NCI-H2029 treated with DMSO at 0.1 percent for 48 hours (cell line): ENCODE measurements at places on chromosomes 3 and 15.

GRCh38 chr3:123347691-123348264 lies 101.1 kb downstream of the ADCY5 start:
- no peak for DNase-seq

DNA sequence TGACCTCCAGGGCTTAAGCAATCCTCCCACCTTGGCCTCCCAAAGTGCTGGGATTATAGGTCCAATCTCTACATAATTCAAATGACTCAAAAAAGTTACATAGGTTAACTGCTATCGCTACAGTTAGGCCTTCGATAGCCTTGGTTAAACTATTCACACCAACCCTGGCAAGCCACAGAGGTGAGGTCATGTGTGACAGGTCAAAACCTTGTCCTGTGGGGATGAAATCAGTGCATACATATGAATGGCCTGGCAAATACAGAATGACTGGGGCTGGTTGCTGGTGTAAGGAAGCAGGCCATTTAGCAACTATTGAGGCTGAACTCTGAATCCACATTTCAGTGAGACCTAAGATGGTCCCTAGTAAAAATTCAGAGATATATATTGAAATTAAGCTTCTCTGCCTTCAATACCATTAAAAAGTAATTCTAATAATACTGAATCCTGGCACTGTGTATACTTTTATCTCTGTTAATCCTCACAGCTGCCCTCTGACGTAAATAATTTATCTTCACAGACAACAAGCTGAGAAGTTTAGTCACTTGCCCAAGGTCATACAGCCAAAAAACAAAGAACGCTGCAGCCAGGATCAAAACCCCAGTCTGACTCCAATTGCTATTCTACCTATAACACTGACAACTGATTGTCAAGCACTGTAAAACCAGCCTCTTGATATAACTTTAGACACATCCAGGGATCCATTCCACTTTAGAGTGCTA lies 35.3 kb downstream of the MKRN2 start:
- DNase-seq = no peak

GRCh38 chr15:50830477-50831354 lies 65.2 kb upstream of the SPPL2A start:
- no peak for DNase-seq

GRCh38 chr3:16337856-16338540 lies 73.0 kb downstream of the OXNAD1 start:
- DNase-seq = no peak

GRCh38 chr3:118180853-118181252 lies 853.8 kb downstream of the IGSF11 start:
- DNase-seq = no peak

- DNase-seq = no peak
These were observed 298.1 kb upstream of the THBS1 start for GRCh38 chr15:39282663-39283208.

DNA sequence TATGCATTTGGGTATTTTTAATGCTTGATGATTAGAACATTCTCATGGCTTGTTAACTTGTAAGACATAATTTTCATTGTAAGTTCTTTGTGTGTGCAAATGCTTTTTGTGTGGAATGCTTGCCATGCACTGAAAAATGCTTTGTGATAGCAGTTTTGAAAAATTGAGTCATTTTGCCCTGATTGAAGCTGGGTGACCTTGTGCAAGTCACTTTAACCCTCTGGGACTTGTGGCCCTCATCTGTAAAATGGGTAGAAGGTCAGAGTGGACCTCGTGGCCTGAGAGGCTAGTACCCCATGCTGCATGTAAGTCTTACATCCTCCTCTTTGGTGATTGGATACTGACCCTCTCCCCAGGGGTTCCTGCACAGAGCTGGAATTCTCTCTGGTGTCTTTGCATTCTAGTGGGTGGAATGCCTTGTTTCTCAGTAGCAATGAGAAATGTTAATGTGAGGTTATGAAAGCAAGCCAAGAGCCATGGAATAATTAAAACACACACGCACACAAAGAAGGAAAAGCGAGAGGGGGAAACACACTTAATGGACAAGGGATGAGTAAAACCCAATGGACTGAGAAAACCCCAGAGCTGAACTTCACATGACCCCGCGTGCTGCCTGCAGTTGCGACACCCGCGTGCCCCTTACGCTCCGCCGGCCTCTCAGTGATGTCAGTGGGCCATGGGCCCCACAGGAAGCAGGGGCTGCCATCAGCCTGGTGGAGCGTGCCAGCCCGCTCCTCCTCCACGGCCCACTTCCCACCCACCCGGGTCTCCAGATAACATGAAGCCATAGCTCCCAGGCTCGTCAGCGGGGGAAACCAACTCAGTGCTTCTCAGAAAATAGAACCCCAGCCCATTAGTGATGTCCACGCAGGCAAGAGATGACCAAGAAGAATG lies 44.0 kb downstream of the SMAD3 start:
- DNase-seq = no peak

- DNase-seq = no peak
These were observed 6.6 kb downstream of the CSPG4 start for GRCh38 chr15:75705854-75706681.

DNA sequence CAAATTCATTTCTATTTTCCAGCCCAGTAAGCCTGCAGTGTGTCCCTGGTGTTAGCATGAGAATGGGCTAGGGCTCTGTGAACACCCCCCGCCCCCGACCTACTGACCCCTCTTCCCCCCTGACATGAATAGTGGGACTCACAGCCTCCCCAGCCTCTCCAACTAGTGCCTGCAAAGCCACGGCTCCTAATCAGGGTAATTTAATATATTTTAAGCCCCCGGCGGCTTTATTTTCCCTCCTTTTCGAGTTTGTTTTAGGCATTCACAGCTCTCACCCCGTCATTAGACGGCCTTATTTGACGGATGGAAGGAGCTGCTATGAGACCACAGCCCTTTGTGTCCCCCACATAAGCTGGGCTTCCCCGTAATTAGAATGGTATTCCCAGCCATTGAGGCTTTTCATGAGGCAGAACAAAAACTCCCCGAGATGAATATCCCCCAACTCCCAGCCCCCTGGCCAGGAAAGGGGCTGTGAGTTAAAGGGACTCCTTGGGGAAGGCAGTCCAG lies 78.3 kb upstream of the POLG start:
- no peak for DNase-seq

DNA sequence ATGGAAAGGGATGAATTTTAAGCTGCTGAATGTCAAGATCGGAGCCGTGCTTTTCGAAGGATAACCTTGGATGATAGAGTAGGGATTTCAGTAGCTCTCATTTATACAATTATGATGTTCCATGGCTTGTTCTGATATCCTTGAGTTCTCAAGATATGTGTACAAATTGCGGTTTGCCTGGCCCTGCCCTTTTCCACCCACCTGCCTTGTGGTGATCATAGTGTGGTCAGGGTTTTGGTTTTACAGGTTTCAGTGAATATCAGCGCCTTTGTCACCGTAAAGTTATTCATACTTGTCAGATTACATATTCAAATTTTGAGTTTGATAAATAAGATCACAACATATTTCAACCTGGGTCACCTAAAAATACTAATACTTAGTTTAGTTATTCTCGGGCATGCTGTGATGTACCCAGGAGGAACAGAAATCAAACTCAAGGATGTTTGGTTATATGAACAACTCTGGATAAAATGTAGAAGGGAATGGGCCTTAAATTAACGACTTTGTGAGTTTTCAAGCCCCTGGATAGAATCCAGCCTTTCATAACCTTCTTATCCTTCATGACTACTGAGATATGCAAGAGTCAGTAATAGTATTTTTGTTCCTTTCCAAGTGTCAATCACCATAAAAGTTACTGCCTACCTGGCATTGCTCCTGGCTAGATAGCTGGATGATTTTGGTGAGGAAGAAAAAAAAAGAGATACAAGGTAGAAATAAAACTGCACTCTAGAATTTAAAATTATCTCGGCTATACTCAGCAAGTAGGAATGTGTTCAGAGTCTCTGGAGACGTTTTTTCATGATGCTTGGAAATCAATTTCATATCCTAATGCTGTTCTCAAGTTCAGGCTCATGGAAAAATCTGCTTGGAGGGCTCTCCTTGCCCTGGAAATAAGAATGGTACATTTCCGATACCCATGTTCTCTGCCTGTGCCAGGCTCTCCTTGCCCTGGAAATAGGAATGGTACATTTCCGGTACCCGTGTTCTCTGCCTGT lies 209.2 kb upstream of the TPRG1 start:
- no peak for DNase-seq

DNA sequence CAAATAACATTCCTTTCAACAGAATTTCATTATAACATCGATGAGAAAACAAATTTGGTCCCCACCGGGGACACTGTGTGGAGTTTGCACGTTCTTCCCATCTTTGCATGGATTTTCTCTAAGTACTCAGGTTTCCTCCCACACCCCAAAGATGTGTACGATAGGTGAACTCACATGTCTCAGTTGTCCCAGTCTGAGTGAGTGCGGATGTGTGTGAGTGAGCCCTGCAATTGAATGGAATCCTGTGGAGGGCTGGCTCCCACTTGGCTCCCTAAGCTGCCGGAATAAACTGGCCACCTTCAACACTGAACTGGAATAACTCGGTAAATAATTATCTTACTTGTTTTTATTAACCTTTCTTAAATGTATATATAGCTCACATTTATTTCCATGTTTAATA lies 77.0 kb downstream of the TRANK1 start:
- no peak for DNase-seq
